Kidney (tissue), 22 donors: ENCODE measurements at places on chromosomes 2 and 18. TPM values are rescaled to one million over a fixed set of nuclear protein-coding genes. Genes with fewer than 3 reads are reported as not detected.

DNA sequence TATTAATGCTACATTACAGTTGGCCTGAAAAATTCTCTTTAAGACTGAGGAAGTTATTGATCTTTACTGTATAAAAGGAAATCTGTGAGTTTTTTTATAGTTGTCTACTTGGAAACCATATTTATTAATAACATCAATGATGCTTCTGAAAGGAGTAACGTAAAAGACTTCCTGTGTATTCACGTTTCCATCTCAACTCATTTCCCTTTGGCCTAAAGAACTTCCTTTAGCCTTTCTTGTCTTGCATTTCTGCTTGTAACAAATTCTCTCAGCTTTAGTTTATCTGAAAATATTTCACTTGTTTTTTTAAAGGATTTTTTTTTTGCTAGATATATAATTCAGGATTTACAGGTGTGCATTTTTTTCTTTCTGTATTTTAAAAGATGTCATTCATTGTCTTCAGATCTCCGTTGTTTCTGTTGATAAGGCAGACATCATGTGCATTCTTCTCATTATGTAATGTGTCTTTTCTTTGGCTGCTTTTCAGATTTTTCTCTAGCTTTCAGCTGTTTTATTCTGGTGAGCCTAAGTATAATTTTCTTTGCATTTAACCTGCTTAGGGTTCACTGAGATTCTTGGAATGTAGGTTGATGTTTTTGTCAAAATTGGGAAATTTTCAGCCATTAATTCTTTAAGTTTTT, 159.0 kb upstream of the DAPL1 start:
- peaks cover 24% of the 10 kb centered on the region for H3K36me3 ChIP-seq
- no peak for DNase-seq
- no peak overlapping the region for H3K4me3 ChIP-seq

GRCh38 chr2:237304763-237305514, 109.0 kb downstream of the COL6A3 start:
- no peak overlapping the region for H3K27ac ChIP-seq
- no peaks in the 10 kb centered on the region for H3K27me3 ChIP-seq
- no peak for DNase-seq

DNA sequence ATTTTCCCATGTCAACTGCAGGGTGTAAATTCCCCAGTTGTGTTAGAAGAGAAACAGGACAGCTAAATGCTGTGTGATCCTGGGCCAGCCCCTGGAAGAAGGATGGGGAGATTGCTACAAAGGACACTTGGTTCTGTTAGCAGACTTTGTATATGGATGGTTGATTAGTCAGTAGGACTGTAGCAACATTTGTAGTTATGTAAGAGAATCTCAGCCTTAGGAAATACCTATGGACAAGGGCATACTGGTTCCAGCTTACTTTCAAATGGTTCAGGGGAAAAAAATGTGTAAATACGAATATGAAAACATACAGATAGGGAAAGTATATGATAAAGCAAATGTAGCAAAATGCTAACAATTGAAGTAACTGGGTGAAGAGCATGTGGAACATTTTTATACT, 47.6 kb downstream of the GNAL start:
- no peak overlapping the region for H3K27ac ChIP-seq
- peaks cover 2% of the 10 kb centered on the region for H3K4me1 ChIP-seq
- no peak overlapping the region for H3K4me3 ChIP-seq
- no peaks in the 10 kb centered on the region for H3K36me3 ChIP-seq
- DNase-seq, result no peak

RAPGEF4 gene
- polyA plus RNA-seq, result 3.8 TPM

GRCh38 chr2:109457366-109457765, 156.4 kb downstream of the SEPTIN10 start:
- no peaks in the 10 kb centered on the region for H3K4me1 ChIP-seq
- H3K4me3 ChIP-seq, result no peak overlapping the region
- no peak for DNase-seq
- no peaks in the 10 kb centered on the region for H3K36me3 ChIP-seq
